K562 (cell line): ENCODE measurements at places on chromosomes 7 and 10.

DNA sequence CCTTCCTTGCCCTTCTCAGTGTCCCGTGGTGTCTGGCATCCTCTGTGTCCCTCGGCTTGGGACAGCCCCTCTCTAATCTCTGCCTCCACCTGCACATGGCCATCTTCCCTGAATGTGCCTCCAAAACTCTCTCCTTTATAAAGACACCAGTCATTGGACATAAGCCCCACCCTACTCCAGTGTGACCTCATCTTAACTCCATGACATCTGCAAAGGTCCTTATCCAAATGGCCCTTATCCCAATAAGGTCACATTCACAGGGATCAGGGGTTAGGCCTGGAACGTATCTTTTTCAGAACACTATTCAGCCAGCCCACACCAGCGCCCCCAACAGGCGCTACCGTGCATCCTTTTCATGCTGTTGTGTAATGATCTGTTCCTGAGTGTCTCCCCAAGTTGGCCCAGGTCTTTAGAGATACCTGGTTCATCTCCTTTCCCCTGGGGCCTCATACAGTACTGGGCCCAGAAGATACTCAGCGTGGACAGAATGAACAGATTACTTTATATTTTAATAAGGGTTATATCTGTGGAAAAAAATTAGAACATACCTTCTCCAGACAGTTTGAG lies 132.6 kb upstream of the ADAM12 start:
- DNase-seq = no peak

DNA sequence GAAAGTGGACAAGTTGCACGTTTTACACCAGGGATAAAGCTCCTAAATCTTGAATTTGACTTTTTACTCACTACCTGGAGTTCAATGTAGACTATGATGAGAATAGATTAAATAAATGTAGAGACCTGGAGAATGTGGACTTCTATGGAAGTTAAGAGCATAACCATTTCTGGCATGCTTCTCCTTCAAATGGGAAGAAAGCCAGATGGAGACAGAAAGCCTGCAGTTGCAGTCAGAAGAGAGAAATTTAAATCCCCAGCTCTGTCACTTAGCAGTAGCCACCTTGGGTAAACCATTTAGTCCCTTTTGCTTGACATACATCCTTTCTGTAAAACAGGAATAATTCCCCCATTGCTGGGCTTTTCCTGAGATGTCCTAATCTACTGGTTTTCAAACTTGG lies 355.3 kb upstream of the AUTS2 start:
- DNase-seq = no peak

- no peak for DNase-seq
These were observed 549 bp downstream of the CALY start for GRCh38 chr10:133336118-133336576.

GRCh38 chr7:8015100-8015745 lies 46.6 kb downstream of the GLCCI1 start:
- DNase-seq = no peak

- no peak for DNase-seq
These were observed 25.3 kb upstream of the WNT2 start for GRCh38 chr7:117347962-117348672.

DNA sequence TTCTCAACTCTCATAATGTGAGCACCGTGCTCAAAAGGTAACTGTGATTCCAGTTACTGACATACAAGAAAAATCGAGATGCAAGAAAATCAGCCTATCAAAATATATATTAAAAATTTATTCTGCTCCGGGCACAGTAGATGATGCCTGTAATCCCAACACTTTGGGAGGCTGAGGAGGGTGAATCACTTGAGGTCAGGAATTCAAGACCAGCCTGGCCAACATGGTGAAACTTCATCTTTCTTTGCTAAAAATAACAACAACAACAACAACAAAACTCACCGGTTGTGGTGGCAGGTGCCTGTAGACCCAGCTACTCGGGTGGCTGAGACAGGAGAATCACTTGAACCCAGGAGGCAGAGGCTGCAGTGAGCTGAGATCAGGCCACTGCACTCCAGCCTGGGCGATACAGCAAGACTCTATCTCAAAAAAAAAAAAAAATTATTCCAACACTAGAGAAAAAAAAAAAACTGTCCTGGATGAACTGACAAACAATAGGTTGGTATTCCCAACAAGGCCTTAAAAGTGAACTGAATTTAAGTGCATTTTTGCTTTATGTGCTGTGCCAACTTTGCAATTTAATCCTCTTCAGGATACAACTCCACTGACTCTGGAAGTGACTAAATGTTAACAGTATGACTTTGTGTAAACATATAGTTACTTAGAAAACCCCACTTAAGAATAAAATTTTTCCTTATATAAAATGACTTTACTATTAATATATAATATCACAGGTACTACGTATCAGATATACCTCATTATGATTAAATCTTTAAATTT lies 51.1 kb downstream of the JMJD1C start:
- no peak for DNase-seq

DNA sequence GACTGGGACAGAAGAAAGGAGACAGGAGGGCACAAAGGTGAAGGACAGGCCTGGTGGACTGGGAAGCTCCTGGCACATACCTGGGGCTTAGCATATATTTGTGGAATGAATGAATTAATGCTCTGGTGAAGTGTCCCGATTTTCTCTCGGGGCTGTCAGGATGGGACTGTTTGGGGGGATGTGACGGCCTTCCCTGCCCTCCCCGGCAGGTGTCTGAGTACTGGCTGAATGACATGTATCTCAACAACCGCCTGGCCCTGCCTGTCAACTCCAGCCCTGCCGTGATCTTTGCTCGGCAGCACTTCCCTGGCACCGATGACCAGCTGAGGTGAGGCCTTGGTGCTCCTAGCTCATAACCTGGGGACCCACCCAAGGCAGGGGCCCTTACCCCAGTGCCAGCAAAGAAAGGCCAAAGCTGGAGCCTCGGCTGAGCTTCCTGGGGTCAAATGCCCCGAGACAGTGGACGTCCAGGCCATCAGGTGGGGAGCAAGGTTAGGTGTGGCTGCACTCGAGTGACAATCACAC lies 6.5 kb downstream of the CHAT start:
- no peak for DNase-seq
